ENCODE measurements at places on chromosomes 1 and 21.

DNA sequence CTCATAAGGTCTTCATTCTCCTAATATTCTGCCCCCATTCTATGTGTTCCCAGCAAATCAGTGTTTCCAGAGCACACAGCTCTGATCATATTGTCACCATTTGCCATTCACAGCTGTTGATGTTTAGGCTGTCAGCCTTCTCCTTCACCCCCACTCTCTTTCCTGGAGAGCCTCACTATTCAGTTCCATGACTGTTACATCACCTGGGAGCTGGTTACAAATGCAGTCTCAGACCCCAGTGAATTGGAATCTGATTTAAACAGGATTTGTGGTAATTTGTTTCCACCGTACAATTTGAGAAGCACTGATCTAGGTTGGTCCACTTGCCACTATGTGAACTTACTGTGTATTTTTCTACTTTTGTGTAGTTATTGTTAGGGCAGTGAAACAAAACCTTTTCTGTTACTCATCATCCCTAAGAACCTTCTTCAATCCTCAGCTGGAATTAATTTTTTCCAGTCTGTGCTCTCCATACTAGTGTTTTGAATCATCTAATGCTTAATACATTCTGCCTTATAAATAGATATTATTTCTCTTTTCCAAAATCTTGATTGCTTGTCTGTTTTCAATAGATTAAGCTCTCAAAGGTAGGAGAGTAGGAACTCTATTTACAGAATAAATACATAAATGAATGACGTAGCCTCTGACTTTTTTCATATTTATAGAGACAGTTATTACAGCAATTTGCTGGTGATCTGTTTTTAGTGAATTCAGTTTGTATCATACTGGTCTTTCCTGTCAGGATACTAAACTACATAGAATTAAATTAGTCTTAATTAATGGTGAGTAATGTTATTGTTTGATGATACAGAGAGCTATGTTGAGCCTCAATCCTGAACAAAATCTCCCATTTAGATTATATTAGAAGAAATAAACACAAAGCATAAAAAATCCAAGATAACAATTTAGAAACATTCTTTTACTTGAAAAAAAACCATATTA is 8.1 kb downstream of the SNX7 start:
- DNase-seq, result no peak

- peak; percentile 66 for DNase-seq
These were observed 995 bp upstream of the KIF26B start for GRCh38 chr1:245153552-245154428.

- DNase-seq, result peak; percentile 99
These were observed 53.2 kb upstream of the MRPS6 start for GRCh38 chr21:34020005-34020847.

DNA sequence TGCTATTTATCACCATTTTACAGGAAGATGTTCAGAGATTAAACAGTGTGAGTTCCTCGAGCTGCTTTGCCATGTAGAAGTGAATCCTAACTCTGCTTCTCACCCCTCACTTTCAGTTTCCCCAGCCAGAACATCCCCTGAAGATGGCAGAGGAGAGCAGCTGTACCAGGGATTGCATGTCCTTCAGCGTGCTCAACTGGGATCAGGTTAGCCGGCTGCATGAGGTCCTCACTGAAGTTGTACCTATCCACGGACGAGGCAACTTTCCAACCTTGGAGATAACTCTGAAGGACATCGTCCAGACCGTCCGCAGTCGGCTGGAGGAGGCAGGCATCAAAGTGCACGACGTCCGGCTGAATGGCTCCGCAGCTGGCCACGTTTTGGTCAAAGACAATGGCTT is 16.9 kb downstream of the TENT5C start:
- no peak for DNase-seq

DNA sequence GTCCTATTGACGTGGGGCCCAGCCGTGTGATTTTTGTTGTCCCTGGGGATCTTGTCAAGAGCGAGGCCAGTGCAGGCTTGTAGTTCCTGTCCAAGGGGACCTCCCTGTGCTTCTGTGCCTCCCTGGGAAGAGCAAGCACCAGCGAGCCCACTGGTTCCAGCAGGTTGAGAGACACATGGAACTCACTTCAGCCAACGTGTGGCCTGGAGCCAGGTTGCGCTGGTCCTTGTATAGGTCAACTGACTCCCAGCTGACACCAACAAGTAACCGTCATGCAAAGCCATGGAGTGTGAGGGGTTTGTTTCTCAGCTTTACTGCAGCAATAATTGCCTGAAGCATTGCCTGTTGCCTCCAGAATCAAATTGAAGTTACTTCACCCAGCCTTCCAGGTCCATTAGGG is 63.0 kb downstream of the DISP3 start:
- DNase-seq, result no peak

DNA sequence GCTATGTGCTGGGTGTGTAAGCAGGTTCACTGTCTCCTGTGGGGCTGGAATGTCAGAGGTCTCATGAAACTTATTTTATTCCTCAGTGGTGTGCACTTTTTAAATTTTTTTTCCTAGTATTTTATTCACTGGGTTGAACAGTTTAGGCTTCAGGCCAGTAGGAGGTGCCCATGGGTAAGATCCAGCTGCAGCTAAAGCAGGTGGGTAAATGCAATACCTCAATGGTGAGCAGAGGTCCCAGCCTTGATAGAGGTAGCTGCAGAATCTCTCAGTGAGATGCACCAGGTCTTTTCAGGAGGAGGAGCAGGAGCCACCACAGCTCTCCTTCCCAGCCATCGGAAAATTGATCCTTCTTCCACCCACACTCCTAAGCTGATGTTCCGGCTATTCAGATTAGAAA is 12.6 kb upstream of the OR6N2 start:
- DNase-seq, result no peak

- DNase-seq, result no peak
These were observed 52.7 kb downstream of the POFUT2 start for GRCh38 chr21:45234965-45235364.

- no peak for DNase-seq
These were observed 48.5 kb downstream of the CAPN2 start for GRCh38 chr1:223760833-223761232.

GRCh38 chr21:33010931-33011330 is 14.8 kb upstream of the OLIG2 start:
- DNase-seq, result no peak

- no peak for DNase-seq
These were observed 172.4 kb downstream of the NEGR1 start for GRCh38 chr1:72109916-72110315.

DNA sequence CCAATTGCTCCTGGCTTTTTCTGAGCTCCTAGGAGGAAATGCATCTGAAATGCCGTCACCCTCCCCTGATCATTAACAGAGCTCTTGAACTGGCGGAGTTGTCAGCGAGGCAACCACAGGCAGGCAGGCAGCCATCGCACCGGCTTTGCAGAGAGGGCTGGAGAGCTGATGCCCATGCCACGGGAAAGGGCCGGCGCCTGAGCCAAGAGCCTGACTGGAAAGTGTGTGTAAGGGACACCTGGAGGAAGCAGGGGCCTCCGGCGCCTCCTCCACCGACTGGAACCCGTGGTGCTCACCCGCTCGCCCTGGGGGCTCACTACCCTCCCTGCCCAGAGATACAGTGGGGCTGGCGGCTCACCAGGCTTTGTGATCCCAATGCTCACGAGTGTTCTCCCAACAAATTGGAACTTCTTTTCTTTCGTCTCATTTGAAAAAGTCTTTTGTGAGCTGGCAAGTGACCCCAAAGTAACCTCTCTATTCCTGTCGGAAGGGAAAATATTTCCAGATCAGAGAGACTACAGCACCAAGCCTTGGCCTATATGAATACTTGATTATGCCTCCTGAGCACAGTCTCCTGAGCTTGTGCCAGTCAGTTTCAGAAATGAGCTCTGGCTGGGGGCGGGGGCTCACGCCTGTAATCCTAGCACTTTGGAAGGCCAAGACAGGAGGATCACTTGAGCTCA is 97.7 kb upstream of the SLC25A33 start:
- DNase-seq, result no peak

DNA sequence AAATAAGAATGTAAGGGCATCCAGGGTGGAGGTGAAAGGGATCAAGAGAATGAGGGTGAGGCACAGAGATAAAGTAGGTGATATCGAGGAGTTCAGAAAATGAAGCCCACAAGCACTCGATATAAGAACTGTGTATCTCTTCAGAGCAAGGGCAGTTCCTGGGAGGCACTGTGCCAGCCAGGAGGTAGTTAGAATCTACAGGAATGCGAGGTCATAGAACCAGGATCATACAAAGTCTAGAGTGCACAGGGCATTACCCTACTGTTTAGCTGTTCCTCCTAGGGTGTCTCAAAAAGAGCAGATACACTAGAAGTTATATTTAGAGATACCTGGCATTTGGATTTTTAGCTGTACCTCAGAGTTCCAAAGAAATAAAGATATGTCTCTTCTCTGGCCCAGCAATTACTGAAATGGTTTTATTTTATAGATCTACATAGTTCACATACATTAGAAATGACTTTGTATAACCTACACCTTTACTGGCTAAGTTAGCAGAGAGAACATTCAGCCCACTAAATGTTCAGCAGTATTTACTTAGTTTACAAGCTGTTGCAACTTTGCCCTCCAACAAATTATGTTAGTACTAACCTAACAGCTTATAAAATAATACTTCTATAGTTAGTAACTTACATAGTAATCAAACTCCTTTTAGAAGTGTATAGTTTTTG is 1.6 kb downstream of the OVAAL start:
- no peak for DNase-seq

DNA sequence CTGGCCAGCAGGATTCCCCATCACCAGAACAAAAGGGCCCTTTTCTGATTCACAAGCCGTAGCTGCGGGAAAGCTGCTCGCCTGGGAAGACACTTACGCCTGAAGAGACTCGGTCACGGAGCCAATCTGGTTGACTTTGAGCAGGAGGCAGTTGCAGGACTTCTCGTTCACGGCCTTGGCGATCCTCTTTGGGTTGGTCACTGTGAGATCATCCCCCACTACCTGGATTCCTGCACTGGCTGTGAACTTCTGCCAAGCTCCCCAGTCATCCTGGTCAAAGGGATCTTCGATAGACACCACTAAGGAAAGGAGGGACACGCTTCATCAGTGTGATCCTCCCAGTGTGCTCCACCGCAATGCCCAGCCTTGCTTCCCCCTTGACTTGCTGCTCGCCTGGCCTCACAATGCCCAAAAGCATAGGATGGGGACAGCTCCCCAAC is 14.7 kb downstream of the ENO1 start:
- DNase-seq, result no peak

GRCh38 chr1:205576805-205577761 is 54.7 kb downstream of the ELK4 start:
- DNase-seq, result no peak

GRCh38 chr1:9086045-9086444 is 16.6 kb upstream of the SLC2A5 start:
- DNase-seq, result no peak

- DNase-seq, result peak; percentile 59
These were observed 576 bp downstream of the CCN1 start for GRCh38 chr1:85580872-85581801.

- DNase-seq, result no peak
These were observed 40.2 kb upstream of the SGIP1 start for GRCh38 chr1:66493731-66494130.

GRCh38 chr1:72066431-72066830 is 215.9 kb downstream of the NEGR1 start:
- DNase-seq, result no peak

GRCh38 chr1:101995984-101996745 is 561 bp downstream of the OLFM3 start:
- DNase-seq, result no peak

DNA sequence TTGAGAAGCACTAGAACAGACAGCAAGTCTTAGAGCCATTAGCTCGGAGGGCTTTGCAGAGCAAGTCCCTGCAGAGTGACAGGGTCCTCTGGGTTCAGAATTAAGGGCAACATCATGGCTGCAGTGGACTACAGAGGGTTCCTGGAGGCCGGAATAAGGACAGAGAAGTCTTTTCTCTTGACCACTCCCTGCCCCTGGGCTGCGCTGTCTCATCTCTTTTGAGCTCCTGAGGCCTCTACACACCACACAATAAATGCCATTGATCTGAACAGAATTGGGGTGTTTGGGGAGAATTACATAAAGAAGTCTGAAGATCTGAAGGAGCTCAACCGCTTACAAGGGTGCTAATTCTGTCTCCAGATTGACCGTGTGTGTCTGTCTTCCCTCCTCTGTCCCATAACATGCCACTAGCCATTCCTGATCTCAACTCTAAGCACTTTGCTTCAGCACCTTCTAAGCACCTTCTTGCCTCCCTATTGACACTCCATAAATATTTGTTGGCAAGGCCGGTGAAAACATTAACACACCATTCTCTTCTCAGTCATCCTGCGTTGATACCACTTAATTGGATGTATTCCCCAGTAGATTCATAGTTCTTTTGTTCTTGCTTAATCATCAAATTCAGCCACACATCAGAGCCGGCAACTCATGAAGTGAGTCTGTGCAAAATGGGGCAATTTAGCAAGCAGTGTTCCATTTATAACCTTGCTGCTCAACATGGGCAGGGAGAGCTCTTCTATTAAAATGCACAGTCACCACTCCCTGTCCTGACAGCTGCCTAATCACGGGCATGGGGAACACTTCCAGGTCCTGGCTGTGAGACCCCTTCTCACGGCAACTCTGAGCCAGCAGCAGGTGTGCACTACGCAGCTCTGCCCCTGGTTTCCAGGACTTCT is 49.7 kb downstream of the NMNAT2 start:
- DNase-seq, result no peak

DNA sequence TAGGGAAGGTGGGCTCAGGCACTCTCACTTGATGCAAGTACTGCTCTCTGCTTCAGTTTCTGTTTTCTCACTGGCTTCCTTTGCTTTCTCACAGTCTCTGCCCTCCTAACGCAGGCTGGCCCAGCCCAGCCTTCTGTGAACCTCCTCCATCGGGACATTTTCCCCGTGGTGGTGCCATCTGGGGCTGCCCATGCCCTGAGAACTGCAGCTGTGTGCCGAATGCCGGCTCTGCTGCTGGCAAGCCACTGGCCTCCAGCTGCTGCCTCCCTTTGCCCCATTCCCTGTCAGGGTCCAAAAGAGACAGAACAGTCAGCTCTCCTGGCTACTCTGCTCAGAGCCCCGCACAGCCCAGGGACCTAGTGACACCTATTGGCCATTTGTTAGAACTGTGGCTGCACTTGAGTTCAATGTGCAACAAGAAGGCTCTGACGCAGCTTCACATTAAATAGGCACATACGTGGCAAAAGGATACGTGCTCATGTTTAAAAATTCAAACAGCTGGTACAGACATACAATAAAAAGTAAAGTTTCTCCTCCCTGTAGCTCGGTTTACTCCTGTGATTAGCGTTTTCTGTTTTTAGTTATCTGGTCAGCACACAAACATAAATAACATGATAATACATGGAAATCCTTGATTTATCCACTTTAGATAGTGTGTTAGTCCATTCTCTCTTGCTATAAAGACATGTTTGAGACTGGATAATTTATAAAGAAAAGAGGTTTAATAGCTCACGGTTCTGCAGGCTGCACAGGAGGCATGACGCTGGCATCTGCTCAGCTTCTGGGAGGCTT is 46.6 kb downstream of the FCRL5 start:
- peak; percentile 21 for DNase-seq

- no peak for DNase-seq
These were observed 27.1 kb upstream of the KCTD3 start for GRCh38 chr1:215539803-215540570.

- DNase-seq, result no peak
These were observed 4.7 kb downstream of the SHISA4 start for GRCh38 chr1:201893431-201893830.

- DNase-seq, result no peak
These were observed 4.9 kb upstream of the S100A3 start for GRCh38 chr1:153553830-153554541.

GRCh38 chr1:196450143-196451095 is 157.8 kb downstream of the KCNT2 start:
- no peak for DNase-seq
